ENCODE measurements at places on chromosomes 2 and 18. TPM values are rescaled to one million over a fixed set of nuclear protein-coding genes. Genes with fewer than 3 reads are reported as not detected.

SAG gene
- total RNA-seq, result not detected

ABCG5 gene
- not detected for total RNA-seq

SLC9A4 gene
- not detected for total RNA-seq

SERPINB4 gene
- not detected for total RNA-seq

TAF1B gene
- total RNA-seq, result 46.6 TPM

PASK gene
- 5.2 TPM for total RNA-seq

ACKR3 gene
- total RNA-seq, result not detected

PRSS56 gene
- not detected for total RNA-seq

HPCAL1 gene
- total RNA-seq, result 42.5 TPM

ITGA6 gene
- total RNA-seq, result 263 TPM

GRHL1 gene
- 0.37 TPM for total RNA-seq

ST6GAL2 gene
- 0.11 TPM for total RNA-seq

PLEK gene
- total RNA-seq, result under 0.01 TPM

DIPK1C gene
- total RNA-seq, result not detected

MEIS1 gene
- total RNA-seq, result 131 TPM

STAM2 gene
- total RNA-seq, result 57.9 TPM

CDKL4 gene
- 0.75 TPM for total RNA-seq

CCNT2 gene
- 29.7 TPM for total RNA-seq

CCDC150 gene
- total RNA-seq, result 6.4 TPM

PTPRN gene
- total RNA-seq, result 58.1 TPM

TOGARAM2 gene
- 0.11 TPM for total RNA-seq

AMMECR1L gene
- total RNA-seq, result 16.4 TPM

EDAR gene
- not detected for total RNA-seq

NEU4 gene
- total RNA-seq, result not detected

TXNDC2 gene
- total RNA-seq, result 0.22 TPM

SP140 gene
- 2.6 TPM for total RNA-seq

STK39 gene
- 21.0 TPM for total RNA-seq

MDH1B gene
- 1.6 TPM for total RNA-seq

KCNIP3 gene
- total RNA-seq, result 4.9 TPM

KCNG2 gene
- not detected for total RNA-seq

QPCT gene
- 43.6 TPM for total RNA-seq

ANKRD62 gene
- not detected for total RNA-seq

MAP2 gene
- 13.4 TPM for total RNA-seq

TPGS2 gene
- total RNA-seq, result 146 TPM

CKAP2L gene
- 3.9 TPM for total RNA-seq

ANKMY1 gene
- 6.6 TPM for total RNA-seq

HOXD4 gene
- 0.22 TPM for total RNA-seq

COL6A3 gene
- total RNA-seq, result 2,978 TPM

MERTK gene
- 0.37 TPM for total RNA-seq

FSIP2 gene
- 0.22 TPM for total RNA-seq

FLACC1 gene
- 1.4 TPM for total RNA-seq

FAP gene
- total RNA-seq, result 269 TPM

POU3F3 gene
- total RNA-seq, result not detected

UBXN2A gene
- 13.9 TPM for total RNA-seq

CFC1 gene
- not detected for total RNA-seq

IL1RN gene
- not detected for total RNA-seq

KRTCAP3 gene
- total RNA-seq, result not detected

LAMA1 gene
- total RNA-seq, result 67.1 TPM

TNFAIP6 gene
- total RNA-seq, result 67.4 TPM

CPS1 gene
- total RNA-seq, result 21.2 TPM

All from uterine smooth muscle cell (primary cell).